M059J (cell line): ENCODE measurements at places on chromosomes 5 and 9. TPM values are rescaled to one million over a fixed set of nuclear protein-coding genes. Genes with fewer than 3 reads are reported as not detected.

GRCh38 chr5:61450493-61451279, 118.6 kb downstream of the ZSWIM6 start:
- peak; percentile 94 for DNase-seq

DNA sequence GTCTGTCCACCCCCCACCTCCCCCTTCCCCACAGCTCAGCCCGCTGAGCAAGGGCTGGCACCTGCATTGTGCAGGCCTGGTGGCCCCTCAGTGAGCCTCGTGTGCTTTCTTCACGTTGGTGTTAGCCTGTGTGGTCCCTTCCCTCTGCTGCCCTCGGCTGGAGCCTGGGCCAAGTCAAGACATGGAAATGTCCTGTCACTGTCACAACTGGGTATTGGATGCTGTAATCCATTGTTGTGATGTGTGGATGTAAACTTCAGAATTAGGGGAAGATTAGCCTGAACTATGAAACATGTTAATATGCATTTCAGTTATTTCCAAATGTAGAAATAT, 103.9 kb downstream of the TRIO start:
- DNase-seq: no peak

DNA sequence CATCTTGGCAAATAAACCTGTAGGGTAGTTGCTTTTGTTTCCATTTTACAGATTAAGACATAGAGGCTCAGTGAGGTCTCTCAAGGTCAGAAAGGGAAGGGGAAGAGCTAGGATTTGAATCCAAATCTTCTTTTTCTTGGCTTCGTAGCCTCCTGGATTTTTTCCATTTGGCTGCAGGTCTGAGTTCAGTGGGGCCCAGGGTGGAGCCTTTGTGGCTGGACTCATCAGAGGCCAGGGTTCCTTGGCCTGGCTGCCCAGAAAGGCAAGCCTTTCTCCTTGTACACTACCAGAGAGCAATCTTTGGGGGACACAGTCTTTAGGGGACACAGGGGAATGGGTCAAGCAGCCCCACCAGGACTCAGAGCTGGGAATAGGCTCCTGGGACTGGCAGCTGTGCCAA, 10.5 kb upstream of the TRAF1 start:
- DNase-seq: no peak

DNA sequence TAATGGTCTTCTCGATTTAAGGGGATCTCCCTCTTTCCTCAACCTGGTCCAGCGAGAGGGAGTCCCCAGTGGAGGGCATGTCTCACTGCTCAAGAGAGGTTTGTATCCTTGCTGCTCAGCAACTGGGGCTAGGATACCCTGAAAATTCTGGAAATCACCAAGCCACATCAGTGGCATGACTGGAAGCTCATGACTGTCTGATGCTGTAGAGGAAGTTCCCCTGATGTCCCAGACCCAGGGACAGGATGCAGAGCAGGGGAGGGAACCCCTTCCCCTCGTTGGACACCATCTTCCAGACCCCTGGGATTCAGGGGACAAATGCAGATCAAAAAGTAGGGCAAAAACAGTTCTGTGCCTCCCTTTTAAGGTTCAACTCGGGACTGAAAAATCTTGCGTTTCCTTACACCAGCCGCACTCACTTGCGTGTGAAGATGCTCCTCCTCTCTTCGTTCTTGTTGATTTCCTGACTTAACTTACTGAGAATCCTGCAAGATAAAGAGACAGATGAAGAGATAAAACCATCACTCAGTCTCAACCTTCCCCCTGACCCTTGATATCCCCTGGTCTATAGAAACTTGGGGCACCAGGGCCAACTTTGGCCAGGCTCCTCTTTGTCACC, 22.1 kb downstream of the LCP2 start:
- DNase-seq: no peak

DNA sequence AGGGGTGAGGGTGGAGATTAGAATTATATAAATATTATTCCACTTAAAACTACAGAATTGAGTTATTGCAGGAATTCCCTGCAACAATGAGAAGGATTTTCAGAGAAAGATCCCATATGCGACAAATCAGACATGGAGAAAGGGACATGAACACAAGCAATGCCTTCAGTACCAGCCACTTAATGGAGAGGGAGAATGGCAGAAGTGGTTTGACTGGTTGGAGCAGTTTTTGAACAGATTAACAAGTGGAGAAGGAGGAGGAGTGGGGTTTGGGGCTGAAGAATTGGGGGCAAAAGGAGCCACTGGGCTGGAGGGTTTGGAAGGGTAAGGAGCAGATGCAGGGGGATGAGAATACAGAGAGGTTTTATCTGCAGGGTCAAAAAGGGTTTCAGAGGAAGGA, 620.9 kb upstream of the PTPRD start:
- no peak for DNase-seq

The ARSI gene
- total RNA-seq: 32.7 and 51.2 TPM in 2 replicates

The CAVIN4 gene
- total RNA-seq: 0.37 and 0.59 TPM in 2 replicates

The IL13 gene
- not detected in 2 replicates for total RNA-seq
